ENCODE measurements at places on chromosomes 7 and 10.

- DNase-seq: no peak
Measured at GRCh38 chr7:2641406-2642393, 9.9 kb downstream of the TTYH3 start.

- DNase-seq: no peak
Measured at GRCh38 chr10:71911296-71911953, 52.8 kb upstream of the CHST3 start.

DNA sequence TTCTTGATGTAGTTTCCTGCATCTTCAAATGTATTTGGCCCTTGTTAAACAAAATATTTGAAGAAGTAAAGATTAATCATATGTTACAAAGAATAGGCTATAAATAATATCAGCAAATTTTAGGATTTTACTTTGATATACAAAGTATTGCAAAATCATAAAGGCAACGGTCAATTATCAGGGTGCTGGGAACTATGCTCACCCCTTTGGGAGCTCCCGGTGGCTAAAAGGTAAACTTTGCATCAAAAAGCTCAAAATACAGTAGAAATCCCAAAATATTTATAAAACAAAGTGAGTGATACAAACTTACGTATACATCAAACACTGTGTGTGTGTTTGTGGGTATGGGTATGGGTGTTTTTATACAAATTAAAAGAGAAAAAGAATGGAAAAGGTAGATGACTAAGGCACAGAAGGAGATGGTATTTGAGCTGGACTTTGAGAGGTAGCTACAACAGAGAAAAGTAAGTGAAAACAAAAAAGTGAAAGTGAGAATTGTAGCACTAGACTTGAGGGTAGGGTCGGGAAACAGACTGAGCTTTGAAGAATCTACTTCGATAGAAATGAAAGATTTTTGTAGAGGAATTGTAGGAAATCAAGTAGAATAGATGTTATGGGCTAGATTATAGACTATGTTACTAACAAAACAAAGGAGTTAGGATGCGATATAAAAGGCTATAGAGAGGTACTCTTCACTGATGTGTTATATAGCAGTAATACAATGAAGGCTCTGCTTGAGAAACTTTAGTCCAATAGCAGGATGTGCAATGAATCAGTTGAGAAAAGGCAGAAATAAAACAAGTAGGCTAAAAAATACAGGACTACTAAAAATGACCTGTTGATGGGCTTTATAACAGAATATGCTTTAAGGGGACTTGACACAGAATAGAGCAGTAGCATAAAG lies 52.8 kb downstream of the GNAT3 start:
- no peak for DNase-seq

DNA sequence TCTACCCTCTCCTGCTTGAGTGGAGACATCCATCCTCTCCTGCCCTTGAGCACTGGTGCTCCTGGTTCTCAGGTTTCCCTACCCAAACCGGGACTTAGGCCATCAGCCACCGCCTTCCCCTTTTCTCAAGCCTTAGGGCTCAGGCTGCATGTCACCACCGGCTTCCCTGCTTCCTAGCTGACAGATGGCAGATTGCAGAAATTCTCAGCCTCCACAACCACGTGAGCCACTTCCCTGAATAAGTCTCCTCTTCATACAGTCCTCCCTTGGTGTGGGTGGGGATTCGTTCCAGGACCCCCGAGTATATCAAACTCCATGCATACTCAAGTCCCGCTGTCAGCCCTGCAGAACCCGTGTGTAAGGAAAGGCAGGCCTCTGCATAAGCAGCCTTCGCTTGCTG lies 203.5 kb upstream of the ZNF32 start:
- no peak for DNase-seq

GRCh38 chr10:120940299-120940900 lies 89.2 kb downstream of the WDR11 start:
- no peak for DNase-seq

GRCh38 chr7:133512560-133512959 lies 259.7 kb downstream of the EXOC4 start:
- DNase-seq: no peak

GRCh38 chr10:123331438-123331837 lies 177.2 kb downstream of the BUB3 start:
- no peak for DNase-seq

DNA sequence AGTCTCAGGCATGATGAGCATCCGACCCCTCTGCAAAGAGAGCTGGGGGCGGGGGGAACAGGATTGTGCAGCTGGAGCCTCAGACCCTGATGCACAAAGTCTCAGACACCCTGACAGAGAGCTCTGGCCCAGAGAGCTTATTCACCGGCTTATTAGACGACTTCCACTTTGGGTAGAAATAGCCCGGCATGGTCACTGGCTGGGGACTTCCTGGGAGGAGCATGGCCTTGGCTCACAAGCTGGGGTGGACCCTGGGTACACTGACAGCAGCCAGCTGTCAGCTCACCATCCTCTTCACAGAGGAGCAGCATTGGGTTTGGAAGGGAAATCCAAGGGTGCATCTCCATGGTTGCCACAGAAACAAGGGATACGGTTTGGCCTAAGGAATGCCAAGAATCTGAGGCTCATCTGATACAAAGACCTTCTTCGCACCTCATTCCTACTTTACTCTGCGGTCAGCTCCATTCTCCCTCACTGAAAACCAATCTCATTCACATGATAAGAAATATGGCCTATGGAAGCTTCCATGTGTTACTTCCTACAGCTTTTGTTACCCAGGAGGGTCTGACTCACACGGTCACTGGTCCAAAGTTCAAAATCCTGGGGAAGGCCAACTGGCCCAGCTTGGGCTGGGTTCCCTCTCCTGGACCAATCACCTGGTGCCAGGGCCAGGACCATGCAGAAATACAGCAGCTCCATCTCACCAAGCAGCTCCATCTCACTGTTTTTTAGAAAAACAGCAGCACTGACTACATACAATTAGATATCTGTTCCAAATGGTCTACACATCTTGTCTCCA lies 25.1 kb downstream of the ZNF467 start:
- no peak for DNase-seq

DNA sequence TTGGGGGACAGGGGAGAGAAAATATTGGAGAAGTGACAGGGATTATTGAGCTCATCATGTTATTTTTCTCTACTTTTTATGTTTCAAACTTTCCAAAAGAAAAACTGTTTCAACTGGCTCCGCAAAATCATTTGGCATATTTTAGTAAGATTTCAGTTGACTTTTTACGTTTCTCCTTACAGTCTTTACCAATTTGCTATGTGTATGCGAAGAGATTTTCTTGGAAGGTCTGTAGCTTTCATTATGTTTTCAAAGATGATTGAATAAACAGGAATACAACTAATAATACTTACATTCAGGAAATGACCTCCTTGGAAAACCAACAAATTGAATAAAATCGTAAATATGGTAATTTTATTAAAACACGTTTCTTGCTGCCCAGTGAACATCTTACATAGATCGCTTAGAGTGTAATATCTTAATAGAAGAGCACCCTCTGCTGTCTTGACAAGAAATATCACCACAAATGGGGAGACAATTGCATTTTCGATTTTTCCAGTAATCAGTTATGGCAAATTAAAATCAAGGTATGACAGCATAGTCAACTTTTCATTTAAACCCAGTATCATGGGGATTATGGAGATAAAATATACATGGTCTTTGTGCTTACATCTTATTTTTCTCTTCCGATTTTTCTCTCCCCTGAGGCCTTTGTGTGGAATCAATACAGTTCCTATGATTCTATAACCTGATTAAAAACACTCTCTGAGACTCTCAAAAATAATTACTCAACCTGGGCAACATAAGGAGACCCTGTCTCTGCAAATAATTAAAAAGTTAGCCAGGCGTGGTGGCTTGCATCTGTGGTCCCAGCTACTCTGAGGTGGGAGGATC lies 43.1 kb downstream of the MBL2 start:
- DNase-seq: no peak

- no peak for DNase-seq
Measured at GRCh38 chr10:4181081-4181480, 396.1 kb upstream of the KLF6 start.

DNA sequence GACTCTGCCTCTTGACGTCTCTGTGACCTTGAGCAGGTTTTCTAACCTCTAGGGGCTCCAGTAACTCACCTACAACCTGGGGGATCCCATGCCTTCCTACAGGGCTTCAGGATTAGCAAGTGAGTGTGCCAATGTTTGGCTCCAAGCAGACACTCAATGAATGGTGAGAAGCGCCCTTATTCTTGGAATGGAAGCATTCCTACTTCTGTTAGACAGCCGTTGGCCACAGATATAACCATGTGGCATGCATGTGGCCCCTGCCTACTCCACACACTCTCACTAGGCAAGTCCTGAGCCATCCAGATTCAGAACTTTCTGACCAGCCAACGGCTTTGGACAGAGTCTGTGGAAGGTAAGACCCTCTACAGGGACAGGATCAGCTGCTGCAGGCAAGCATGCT lies 108.9 kb upstream of the LYZL2 start:
- DNase-seq: no peak

DNA sequence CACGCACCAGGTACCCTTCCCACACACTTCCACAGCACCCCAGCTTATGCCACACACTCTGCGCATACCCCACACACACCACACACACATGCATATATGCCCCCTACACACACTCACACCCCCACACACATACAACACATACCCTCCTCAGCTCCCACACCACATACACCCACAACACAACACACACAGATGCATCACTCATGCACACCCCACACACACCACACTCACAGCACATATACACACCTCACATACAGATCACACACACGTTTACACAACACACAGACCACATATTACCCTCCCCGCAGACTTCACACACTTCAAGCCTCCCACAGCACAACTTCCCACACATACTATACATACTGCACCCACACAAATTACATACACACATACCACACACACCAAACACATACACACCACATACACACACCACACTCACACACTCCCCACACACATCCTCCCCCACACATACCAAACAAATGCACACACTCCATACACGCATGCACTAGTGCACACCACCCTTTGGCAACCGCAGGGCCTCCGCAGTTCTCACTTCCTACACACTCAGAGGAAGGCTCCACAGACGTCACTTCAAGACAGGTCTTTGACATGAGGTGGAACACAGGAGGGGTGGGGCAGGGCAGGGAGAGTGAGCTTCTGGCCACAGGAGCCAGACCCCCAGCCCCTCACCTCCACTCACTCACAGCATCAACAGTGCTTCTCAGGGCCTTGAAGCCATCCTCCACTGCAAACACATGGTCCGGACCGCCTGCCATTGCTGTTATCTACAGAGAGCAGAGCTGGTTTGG lies 18.5 kb upstream of the ANTXRL start:
- peak; percentile 47 for DNase-seq

GRCh38 chr7:155896531-155897263 lies 84.4 kb upstream of the SHH start:
- DNase-seq: no peak

GRCh38 chr7:47069385-47070076 lies 512.4 kb downstream of the TNS3 start:
- no peak for DNase-seq

DNA sequence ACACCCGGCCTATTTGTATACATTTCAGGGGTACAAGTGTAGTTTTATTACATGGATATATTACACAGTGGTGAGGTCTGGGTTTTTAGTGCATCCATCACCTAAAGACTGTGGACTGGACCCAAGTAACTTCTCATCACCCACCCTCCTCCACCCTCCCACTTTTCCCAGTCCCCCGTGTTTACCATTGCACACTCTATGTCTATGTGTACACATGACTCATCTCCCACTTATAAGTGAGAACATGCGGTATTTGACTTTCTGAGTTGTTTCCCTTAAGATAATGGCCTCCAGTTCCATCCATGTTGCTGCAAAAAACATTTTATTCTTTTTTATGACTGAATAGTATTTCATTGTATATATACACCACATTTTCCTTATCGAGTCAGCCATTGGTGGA lies 98.9 kb upstream of the WAC start:
- no peak for DNase-seq
